ENCODE measurements at places on chromosomes 3 and 15.

DNA sequence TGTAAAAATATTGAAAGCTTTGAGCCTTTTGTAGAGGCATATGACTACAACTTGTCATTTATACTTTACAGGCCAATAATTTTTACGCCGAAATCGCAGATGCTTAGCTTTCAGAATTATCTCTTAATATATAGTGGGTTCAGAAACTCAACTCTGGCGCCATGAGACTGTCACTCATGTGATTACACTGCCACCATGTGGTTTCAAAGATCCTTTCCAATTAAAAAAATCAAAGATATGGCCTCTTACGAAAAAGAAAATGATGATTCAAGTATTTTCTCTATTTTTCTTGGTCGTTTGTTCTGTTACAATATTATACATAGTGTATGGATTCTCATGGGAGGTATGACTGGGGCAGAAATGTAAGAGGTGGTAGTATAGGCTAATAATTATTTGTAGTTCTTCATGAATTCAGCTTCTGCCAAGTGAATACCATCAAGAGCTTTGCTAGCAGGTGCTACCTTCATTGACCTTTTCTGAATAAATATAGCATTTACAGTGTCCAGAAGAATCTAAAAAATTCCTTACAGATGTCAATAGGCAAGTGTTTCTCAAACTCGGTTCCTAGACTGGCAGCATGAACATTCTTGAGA, 751.7 kb upstream of the GOLIM4 start:
- peak; percentile 41 for DNase-seq

- DNase-seq = no peak
Measured at GRCh38 chr3:169659096-169659819, 4.3 kb downstream of the MECOM start.

DNA sequence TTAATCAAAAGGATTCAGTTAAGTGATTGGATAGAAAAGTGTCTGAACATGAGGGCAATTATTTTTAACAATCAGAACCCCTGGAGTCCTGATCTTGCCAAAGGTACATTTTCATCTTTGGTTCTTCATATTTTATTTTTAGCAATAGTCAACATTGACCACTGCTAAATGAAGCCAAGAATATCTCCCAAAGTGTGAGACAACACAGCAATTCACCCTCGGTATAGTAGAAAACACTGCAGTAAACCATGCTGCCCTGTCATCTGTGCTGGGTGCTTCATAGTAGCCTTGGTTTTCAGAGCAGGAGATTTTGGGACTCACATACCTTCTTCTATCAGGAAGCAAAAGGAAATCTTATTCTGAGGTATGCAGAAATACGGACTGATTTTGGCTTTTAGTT, 47.2 kb upstream of the PARL start:
- DNase-seq = no peak

DNA sequence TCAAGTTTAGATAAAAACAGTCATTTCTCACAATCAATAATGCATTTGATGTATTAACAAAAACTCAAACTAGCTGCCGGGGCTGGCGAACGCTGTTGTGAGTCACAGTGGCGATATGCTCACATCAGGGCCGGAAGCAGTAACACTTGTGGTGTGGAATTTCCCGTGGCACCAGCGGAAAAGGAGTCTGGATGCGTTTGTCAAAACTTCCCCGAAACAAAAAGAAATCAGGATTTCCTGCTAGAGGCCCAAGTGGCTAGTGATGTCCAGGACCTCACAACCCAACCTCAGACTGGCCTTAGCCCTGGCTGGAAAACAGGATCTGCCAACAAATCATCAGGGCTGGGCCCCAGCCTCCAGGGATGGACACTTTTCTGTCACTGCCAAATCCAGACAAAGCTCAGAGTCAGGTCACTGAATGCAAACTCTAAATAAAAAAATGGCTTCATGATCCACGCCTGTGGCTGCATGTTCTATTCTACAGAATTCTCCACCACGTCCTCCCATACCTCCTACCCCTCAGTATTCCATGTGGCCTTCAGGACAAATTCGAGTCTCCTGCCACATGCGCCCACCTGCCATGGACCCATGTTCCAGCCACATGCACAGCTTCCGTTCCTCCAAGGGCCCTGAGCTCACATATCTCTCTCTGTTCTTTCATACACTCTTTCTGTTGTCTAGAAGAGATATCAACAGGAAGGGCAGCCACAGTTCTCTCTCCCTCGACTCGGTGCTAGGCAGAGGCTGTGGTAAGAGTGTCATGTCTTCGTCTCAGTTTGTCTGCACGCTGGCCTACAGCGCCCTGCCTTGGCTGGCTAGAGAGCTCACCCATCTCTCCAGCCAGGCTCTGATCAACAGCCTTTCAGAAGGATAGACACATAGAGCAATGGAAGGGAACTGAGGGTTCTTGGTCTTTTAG, 35.4 kb downstream of the EHD4 start:
- no peak for DNase-seq

GRCh38 chr3:100968932-100969906, 24.0 kb downstream of the ABI3BP start:
- no peak for DNase-seq

GRCh38 chr3:151933234-151933853, 59.9 kb downstream of the SUCNR1 start:
- DNase-seq = no peak

DNA sequence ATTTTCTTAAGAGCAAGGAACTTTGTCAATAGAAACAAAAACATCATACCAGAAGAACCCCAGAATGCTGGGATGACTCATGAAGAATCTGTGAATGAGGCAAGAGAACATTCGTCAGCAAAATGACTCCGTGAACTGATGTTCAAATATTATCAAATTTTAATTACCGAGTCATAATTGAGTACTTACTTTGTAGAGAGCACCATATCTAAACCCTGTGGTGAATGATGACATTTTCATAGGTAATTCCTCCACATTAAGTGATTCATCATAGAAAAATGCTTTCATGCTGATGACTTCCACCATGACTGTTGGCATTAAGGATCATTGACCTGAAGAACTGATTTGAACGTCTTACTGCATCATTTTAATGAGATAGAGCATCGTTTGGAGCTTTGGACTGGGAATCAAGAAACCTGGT, 56.3 kb downstream of the PPARG start:
- DNase-seq = no peak

DNA sequence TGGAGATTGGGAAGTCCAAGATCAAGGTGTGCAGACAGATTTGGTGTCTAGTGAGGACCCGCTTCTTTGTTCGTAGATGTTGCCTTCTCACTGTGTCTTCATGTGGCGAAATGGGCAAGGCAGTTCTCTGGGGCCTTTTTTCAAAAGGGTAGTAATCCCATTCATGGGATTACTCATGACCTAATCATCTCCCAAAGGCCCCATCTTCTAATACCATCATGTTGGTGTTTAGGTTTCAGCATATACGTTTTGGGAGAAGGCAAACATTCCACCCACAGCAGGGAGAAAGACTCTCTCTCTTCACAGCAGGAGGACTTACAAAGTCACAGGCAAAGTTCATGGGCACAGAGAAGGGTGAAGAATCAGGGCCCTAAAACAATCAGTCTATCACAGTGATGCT, 252.1 kb downstream of the RPLP1 start:
- no peak for DNase-seq

DNA sequence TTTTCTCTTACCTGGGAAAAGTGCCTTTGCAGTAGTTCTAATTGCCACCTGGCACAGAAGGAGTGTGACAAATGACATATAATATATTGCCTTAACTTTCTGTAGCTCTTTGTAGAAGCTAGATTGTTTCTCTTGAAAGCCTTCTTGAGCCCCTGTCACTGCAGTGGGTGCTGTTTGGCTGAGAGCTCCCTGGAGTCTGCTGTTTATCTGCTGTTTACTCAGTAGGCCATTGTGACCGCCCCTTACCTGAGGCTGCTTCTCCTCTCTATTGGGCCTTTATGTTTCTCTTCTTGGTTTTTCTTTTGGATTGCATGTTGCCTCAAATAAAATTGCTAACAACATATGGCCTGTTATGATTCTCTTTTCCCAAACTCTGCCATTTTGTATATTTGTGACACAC, 16.7 kb downstream of the MAP2K5 start:
- DNase-seq = no peak

DNA sequence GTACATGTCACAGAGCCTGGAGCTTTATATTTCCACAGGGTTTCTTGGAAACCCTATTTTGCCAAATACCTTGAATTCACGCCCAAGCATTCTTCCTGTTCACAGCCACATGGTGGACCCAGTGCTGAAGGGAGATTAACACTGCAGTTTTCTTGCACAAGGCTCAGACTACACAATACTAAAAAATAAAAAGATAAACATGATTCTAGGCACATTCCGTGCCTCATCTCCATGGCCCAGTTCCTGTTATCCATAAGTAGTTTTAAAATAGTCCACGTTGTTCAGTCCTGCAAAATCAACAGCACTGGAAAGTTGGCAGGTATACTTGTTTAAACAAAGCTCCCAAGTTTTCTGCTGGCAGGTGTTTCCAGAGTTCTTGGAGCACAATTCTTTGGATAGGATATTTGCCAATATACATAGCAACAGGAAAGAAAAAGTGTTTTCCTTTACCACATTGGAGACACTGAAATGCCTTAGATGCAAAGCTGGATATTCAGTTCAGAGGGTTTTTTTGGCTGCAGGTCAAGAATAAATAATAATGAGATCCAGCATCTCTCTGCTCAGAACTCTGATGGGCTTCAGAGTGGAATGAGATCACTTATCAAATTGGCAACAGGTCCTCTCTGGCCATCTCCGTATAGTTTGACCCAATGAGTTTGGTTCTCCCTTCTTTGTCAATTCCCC, 88.1 kb upstream of the TGFBR2 start:
- DNase-seq = no peak

- no peak for DNase-seq
Measured at GRCh38 chr3:159960188-159961148, 28.2 kb upstream of the IL12A start.

DNA sequence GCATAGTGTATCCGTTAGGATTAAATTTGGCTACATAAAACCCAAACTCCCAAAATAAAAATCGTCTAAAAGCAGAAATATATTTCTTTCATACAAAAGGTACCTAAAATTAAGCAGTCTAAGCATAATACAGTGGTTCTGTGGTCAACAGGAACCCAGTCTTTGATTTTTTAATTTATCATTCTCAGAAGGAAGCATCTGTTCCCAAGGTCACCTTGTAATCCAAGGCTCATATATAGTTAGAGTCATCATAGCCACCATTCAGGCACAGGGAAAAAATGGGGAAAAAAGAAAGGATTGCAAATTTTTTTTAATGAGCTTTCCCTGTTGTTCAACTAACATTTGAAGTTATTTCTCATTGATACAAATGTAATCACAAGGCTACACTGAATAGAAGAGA, 983.2 kb downstream of the PLOD2 start:
- DNase-seq = no peak

GRCh38 chr3:197430934-197431333, 124.8 kb downstream of the BDH1 start:
- no peak for DNase-seq

DNA sequence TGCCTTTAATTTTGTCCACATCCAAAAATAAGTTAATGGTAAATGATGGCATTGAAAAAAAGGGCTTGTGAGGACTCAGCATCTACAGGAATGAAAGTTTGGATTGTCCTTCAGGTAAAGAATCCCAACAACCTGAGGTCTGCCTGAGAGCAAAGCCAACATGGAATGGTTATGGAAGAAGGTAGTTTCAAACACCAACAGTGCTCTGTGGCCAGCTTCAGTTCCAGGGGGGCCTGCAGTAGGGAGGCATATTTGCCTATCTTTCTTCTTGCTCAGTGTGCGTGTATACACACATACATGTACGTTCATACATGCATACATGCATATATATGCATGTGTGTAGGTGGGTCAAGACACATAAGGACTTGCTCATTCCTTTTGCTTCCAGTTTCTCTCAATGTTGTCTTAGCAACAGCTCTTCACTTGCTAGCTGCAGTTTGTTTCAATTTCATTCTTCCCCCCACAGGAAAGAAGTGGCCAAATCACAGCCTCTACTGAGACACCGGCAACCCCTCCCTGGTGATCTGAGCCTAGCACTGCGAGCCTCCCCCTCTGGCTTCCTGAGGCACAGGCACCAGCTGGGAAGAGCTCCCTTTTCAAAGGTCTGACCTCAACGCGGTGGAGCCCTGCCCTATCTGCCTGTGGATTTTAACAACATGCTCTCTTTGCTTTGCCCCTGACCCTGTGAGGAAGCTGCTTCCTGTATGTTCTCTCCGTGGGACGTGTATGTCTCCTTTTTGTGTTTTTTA, 146.2 kb downstream of the KLF13 start:
- DNase-seq = no peak

DNA sequence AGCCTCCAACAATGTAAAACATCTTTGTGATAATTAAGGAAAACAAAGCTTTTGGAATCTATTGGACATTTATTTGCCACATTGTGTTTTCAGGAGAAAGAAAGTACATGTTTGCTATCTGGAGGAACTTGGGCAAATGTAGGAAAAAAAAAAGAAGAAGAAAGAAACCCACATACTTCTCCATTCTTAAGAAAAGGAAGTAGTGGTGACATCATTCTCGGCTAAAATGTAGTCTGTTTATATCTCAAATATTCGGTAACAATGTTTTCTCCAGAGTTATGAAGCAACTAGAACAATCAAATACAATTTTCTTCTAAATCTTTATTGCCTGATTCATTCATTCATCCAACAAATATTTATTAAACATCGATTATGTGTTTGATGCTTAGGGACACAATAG, 2.3 kb upstream of the TGFBR2 start:
- no peak for DNase-seq

GRCh38 chr15:68781766-68782588, 38.7 kb downstream of the ANP32A start:
- DNase-seq = no peak

GRCh38 chr15:78681281-78682003, 40.4 kb upstream of the CHRNB4 start:
- DNase-seq = peak; percentile 91

DNA sequence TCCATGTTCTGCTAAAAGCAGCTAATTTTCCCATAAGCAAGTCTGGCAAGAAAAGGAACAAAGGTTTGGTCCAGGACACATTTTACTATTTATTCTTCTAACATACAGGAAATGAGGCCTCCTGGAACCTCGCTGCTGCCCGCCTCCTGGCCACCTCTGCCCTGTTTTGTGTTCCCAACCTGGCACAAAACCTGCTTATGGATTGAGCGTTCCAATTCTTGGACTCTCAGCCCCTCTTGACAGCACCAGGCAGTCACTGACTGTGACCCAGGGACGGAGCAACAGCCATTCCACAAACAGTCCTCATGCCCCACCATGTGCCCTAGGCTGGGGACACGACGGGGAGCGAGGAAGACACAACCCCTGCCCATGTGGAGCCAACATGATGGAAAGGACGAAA, 11.6 kb upstream of the SSUH2 start:
- DNase-seq = no peak

- no peak for DNase-seq
Measured at GRCh38 chr3:143526011-143526545, 322.2 kb downstream of the SLC9A9 start.

DNA sequence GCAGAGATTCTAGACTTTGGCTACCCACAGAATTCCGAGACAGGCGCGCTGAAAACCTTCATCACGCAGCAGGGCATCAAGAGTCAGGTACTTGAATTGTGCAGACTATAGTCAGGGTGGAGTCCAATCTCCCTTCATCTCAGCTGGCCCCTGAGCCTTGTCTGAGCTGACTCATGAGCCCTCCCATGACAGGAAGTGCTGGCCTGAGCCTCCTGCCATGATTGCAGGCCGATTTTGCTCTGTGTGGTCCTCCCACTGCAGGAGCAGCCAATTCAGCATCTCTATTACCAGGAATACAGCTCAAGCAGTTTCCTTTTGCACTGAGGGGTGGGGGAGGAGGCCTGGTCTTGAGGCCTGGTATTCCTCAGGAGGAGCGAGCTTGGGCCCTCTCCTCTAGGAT, 5.5 kb downstream of the AP2M1 start:
- DNase-seq = no peak

Data from D341Med (cell line).